Activated naive CD8-positive, alpha-beta T cell treated with anti-CD3 and anti-CD28 coated beads, Interleukin-2, amount 50 U/mL, for 16 hours (primary cell): ENCODE measurements at places on chromosomes 16 and 17.

- no peak for DNase-seq
Measured at GRCh38 chr16:67953641-67954375, 9.9 kb upstream of the LCAT start.

DNA sequence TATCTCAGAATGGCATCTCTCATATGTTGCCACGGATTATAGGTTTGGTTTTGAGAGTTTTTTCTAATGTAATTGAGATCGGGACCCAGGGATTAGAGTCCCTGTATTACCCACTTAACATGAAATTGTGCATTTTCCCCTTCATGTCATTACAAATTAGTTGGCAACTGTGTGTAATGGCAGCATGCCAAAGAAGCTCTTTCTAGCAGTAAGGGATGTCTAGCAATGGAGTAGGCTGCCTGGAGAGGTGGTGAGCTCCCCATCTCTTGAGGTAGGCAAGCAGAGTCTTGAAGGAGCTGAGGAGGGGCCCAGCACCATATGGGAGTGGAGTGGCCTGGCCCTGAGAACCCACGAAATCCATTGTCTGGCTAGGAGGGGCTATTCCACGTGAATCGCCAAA, 10.0 kb upstream of the KATNB1 start:
- no peak for DNase-seq

DNA sequence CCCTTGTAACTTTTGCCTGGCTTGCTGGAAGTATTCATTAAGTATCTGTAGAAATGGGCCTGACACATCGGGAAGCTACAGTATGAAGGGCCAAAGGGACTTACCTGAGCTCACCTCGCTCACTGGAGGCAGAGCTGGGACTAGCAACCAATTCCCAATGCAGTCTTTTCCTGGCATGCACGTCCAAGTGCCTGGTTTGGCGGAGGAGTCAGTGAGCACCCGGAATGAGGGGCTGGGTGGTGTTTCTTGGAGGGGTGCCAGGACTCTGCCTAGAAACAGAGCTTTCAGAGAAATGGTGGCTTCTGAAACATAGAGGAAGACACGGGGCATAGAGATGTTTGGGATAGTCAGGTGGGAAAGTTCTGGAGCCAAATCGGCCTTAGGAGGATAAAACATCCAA, 18.4 kb upstream of the GPRC5C start:
- no peak for DNase-seq

GRCh38 chr17:48451489-48451888, 21.5 kb upstream of the SKAP1 start:
- no peak for DNase-seq

DNA sequence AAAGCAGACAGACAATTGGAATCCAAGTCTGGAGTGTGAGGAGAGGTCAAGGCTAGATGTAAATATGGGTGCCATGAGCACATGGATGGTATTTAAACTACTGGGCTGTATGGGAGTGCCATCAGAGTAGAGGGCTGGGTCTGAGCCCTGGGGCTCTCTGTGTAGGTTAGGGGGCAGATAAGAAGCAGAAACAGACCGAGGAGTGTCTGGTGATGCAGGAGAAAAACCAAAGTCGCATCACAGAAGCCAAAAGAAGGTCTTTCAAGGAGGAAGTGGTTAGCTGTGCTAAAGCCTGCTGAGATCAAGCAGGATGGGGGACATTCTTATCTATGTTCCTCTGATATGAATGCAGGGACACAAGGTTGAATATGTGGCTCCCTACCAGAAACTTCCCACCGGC, 1.9 kb downstream of the TSEN54 start:
- no peak for DNase-seq

GRCh38 chr17:38604479-38605403, 1.0 kb downstream of the SRCIN1 start:
- no peak for DNase-seq

- DNase-seq = no peak
Measured at GRCh38 chr17:2241823-2242222, 61.8 kb downstream of the SMG6 start.

GRCh38 chr16:56852401-56852730, 12.6 kb upstream of the SLC12A3 start:
- DNase-seq = no peak

GRCh38 chr16:71846431-71846830, 655 bp downstream of the ATXN1L start:
- no peak for DNase-seq

GRCh38 chr16:4309102-4309832, 6.6 kb upstream of the GLIS2 start:
- DNase-seq = no peak

DNA sequence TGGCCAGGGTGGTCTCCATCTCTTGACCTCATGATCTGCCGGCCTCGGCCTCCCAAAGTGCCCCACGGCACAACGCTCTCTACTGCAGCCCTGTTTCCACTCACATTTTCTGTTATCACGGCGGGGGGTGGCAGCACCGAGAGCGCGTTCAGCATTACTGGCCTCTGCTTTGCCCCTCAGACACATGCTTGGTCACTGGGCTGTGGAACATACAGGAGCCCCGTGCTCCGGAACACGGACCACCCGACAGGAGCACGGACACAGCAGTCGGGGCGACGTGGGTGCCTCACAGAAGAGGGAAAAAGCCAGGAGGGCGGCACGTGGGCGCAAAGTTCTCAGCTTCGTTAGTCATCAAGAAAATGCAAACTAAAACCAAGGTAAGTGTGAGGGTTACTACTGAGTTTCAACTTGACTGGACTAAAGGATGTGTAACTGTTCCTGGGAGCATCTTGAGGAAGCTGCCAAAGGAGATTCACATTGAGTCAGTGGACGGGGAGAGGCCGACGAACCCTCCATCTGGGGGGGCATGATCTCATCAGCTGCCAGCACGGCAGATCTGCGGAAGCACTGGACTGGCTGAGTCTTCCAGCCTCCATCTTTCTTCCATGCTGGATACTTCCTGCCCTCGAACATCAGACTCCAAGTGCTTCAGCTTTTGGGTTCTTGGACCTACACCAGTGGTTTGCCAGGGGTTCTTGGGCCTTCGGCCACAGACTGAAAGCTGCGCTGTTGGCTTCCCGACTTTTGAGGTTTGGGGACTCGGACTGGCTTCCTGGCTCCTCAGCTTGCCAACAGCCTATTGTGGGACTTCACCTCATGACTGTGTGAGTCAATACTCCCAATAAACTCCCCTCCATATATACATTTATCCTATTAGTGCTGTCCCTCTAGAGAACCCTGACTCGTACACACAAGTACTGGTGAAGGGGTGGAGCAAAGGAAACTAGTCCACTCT, 106.8 kb downstream of the ZNF778 start:
- no peak for DNase-seq

GRCh38 chr16:72857834-72858664, 189.9 kb downstream of the ZFHX3 start:
- no peak for DNase-seq

DNA sequence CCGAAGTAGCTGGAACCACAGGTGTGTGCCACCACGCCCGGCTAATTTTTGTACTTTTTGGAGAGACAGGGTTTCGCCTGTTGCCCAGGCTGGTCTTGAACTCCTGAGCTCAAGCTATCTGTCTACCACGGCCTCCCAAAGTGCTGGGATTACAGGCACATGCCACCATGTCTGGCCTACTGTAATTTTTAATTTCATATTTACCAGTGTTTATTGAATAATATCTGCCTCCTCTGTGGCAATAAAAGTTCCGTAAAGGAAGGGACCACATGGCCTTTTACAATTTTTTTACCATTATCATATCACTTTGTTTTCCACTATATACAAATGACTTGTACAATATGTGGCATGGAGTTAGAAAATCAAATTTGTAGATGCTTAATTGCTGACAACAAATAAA, 7.8 kb downstream of the USP31 start:
- DNase-seq = no peak

GRCh38 chr16:57383276-57384247, 11.3 kb downstream of the CX3CL1 start:
- no peak for DNase-seq
